ENCODE measurements at places on chromosomes 1 and 21.

DNA sequence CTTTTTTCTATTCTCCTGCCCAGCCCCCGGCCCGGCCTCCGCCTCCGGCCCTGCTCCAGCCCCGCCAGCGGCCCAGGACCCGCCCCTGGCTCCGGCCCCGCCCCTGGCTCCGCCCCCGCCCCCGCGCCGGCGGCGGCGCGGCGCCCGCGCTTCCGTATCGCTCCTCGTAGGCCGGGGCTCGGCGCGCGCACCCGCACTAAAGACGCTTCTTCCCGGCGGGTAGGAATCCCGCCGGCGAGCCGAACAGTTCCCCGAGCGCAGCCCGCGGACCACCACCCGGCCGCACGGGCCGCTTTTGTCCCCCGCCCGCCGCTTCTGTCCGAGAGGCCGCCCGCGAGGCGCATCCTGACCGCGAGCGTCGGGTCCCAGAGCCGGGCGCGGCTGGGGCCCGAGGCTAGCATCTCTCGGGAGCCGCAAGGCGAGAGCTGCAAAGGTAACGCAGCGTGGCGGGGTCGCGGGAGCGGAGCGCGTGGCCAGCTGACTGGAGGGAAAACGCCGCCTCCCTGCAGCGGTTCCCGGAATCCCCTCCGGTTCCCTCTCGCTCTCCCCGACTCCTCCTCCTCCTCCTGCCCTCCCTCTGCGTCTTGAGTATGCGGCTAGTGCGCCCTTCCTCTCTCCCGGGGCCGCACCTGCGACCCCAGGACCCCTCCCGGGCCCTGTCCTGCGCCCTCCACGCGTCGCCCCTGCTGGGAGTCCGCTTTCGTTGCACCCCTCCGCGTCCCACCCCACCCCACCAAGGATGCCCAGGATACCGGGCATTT, at the start of gene IFNAR2:
TSS of gene IFNAR2 (plus strand) at position 155 of the 761 bp plus-strand sequence. CDS start 11,985 bp downstream, outside the sequence.
- DNase-seq, result no peak

- no peak for DNase-seq
Measured at GRCh38 chr1:84489766-84490165, 10.7 kb downstream of the RPF1 start.

- no peak for DNase-seq
Measured at GRCh38 chr1:200096774-200097173, 69.3 kb downstream of the NR5A2 start.

GRCh38 chr1:187862506-187862905, 1033.8 kb downstream of the PLA2G4A start:
- no peak for DNase-seq

- DNase-seq, result no peak
Measured at GRCh38 chr1:229410370-229410691, 23.6 kb downstream of the ACTA1 start.

All from fibroblast of skin of left quadriceps (primary cell).